ENCODE measurements at places on chromosomes 6 and 20. TPM values are rescaled to one million over a fixed set of nuclear protein-coding genes. Genes with fewer than 3 reads are reported as not detected.

- no peaks in the 10 kb centered on the region for H3K27me3 ChIP-seq
- H3K27ac ChIP-seq = no peak overlapping the region
- DNase-seq = no peak
Measured at GRCh38 chr20:39654171-39654570, 692.0 kb downstream of the DHX35 start.

The ZBP1 gene
- not detected for total RNA-seq

DNA sequence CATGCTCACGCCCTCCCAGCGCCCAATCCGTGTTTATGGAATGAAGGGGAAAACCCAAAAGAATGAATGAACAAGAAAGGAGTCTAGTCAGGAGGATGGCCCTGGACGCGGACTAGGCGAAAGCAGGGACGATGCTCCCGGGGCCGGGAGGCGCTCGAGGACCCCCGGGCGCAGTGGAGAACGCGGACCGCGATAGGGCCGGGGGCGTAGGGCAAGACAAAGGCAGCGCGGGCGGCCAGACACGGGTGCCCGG, 758 bp downstream of the GCLC start:
- H3K27ac ChIP-seq = peak overlapping the region; percentile 66
- peak overlapping the region; percentile 93 for H3K4me3 ChIP-seq
- peaks cover 22% of the 10 kb centered on the region for H3K36me3 ChIP-seq
- H3K4me1 ChIP-seq = peaks cover 49% of the 10 kb centered on the region
- no peaks in the 10 kb centered on the region for H3K27me3 ChIP-seq

The ETV7 gene
- total RNA-seq = 0.20 TPM

DNA sequence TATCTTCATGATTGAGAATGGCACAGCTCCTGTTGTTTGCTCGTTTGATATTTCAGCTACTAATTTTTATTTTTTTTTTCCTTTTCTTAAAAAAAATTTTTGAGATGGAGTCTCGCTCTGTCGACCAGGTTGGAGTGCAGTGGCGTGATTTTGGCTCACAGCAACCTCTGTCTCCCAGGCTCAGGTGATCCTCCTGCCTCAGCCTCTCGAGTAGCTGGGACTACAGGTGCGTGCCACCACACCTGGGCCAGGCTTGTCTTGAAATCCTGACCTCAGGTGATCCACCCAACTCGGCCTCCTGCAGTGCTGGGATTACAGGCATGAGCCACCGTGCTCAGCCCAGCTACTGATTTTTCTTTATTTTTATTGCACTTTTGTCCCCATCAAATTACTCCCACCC, 150.2 kb upstream of the SIM1 start:
- no peak overlapping the region for H3K27ac ChIP-seq
- no peaks in the 10 kb centered on the region for H3K27me3 ChIP-seq
- peaks cover 6% of the 10 kb centered on the region for H3K36me3 ChIP-seq
- H3K4me3 ChIP-seq = no peak overlapping the region
- DNase-seq = no peak

DNA sequence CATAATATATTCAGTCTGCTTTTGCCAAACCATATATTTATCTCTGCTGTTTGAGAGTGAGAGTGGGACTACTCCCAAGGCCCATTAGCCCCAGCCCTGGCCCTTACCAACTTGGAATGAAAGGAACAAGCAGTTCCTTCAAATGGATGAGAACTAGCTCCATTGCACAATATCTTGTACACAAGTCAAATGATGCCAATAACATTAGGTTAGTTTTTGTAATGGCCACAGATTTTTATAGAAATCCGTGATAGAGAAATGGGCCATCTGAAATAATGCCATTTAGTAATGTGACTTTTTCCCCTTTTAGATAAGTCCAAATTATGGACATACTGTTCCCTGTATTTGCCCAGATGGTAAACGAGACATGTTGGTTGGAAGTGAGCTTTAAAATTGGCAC, 117.0 kb downstream of the MAP3K7 start:
- no peaks in the 10 kb centered on the region for H3K27me3 ChIP-seq
- no peak for DNase-seq
- peak overlapping the region; percentile 74 for H3K27ac ChIP-seq
- peaks cover 57% of the 10 kb centered on the region for H3K4me1 ChIP-seq
- H3K36me3 ChIP-seq = no peaks in the 10 kb centered on the region

The HLA-DMB gene
- total RNA-seq = not detected

DNA sequence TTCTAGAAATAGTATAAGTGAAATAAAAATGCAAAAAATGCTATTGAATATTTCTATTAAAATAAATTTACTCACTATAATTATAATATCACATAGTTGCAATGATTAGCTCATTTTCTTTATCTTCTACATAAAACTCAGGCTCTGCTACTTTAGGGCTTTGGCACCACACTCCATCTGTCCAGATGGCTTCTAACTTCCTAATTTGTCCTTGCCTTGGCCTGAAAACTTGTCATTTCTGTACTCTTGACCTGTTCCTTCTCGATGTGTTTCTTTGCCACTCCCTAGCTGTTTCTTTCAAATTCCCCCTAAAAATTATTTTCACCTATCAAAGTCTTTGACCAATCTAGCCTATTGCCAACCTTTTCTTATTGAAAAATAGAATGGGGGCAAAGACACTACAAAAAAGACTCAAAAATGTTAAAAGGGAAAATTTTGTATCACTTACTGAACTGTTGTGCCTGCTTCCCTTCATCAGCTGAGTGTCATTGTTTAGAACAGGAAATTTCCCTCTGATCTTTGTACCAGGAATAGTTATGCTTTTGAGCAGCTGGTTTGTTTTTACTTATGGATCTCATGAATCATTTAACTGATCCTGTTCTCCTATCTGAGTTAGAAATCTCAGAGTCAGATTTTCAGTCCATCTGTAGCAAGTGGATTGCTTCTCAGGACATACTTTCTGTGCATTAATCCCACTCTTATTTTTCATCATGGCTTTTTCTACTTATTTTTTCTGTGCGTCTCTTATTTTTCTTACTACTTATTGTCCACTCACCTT, 279.2 kb upstream of the CNR1 start:
- H3K27me3 ChIP-seq = no peaks in the 10 kb centered on the region
- H3K36me3 ChIP-seq = no peaks in the 10 kb centered on the region
- no peak overlapping the region for H3K4me3 ChIP-seq
- DNase-seq = no peak
- H3K4me1 ChIP-seq = no peaks in the 10 kb centered on the region

DNA sequence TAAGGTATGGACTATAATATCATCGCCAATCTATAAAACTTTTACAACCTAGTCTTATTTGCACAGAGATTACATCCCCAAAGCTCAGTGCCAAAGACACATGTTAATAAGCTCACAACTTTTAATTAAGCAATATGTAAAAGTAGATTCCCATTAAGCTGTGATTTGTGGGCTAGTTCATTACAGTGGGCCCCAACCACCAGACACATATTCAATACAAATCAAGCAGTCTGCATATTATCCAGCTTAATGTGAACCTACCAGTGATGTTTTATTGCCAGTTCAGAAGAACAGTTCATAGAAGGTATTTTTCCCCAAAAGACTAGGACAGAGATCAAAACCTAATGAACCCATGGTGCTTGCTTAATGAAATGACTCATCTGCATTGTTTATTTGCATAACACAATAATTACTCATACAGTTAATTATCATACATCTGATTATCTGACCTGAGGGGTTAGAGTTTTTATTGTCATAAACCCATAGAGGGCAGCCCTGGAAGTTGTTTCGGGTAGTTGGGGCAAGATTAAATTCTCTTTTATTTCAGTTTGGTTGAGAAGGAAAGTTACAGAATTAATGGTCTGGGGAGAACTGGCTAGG, 831.0 kb downstream of the TFAP2A start:
- peak; percentile 21 for DNase-seq
- no peak overlapping the region for H3K4me3 ChIP-seq

GRCh38 chr6:144712541-144712940, 427.4 kb downstream of the UTRN start:
- no peaks in the 10 kb centered on the region for H3K27me3 ChIP-seq
- no peak overlapping the region for H3K4me3 ChIP-seq
- no peaks in the 10 kb centered on the region for H3K36me3 ChIP-seq
- peaks cover 23% of the 10 kb centered on the region for H3K4me1 ChIP-seq
- DNase-seq = peak; percentile 51
- H3K27ac ChIP-seq = no peak overlapping the region

Data from MCF 10A (cell line).